Muscle of arm (tissue), 14 donors: ENCODE measurements at places on chromosomes 7 and 10.
A peak's percentile ranks its signal among the peaks of the same experiment; 100 is the strongest.

- no peak for DNase-seq
These were observed 274.8 kb upstream of the TAC1 start for GRCh38 chr7:97457054-97457453.

DNA sequence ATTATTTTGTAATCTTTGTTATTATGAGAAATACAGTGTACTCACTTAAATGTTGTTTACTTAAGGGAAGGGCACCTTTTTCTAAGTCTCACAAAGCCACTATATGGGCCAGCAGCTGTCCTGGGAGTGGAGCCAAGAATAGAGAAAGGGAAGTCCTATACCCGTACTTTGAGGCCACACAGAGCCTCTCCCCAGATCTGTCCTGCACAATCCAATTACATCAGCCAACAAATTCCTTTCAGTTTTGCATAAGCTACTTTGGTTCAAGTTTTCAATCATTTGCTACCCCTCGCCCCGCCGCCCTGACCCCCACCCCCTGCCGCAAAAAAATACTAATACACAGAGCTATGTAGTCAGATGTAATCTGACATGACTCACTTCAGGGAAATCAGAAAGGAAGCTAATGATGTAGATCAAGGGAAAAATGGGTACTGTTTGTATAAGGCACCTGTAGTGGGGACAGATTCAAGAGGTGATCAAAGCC lies 297.4 kb upstream of the NEBL start:
- peak; percentile 19 for DNase-seq

GRCh38 chr10:124403548-124403947 lies 15.2 kb downstream of the OAT start:
- DNase-seq = peak; percentile 69

- DNase-seq = no peak
These were observed 55.5 kb upstream of the STARD3NL start for GRCh38 chr7:38122501-38122900.

DNA sequence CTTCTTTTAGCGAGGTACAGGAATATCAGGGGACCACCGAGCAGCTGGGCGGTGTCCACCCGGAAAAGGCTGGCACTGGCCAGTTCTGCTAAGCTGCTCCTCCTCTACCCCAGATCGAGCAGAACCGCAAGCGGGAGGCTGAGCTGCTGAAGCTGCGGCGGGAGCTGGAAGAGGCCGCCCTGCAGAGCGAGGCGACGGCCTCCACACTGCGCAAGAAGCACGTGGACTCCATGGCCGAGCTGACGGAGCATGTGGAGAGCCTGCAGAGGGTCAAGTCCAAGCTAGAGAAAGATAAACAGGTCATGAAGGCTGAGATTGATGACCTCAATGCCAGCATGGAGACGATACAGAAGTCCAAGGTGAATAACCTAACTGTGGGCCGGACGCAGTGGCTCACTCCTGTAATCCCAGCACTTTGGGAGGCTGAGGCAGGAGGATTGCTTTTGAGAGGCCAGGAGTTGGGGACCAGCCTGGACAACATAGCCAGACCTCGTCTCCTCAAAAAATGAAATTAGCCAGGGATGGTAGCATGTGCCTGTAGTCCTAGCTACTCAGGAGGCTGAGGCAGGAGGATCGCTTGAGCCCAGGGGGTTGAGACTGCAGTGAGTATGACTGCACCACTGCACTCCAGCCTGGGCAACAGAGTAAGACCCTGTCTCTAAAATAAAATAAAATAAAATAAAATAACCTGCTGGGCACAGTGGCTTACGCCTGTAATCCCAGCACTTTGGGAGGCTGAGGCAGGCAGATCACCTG lies 15.3 kb downstream of the MYH16 start:
- DNase-seq = no peak

GRCh38 chr10:4028027-4028471 lies 243.0 kb upstream of the KLF6 start:
- DNase-seq = no peak

- DNase-seq = no peak
These were observed 60.0 kb downstream of the RAPGEF5 start for GRCh38 chr7:22296916-22297315.

GRCh38 chr10:56551037-56551436 lies 190.0 kb upstream of the ZWINT start:
- DNase-seq = no peak

- DNase-seq = no peak
These were observed 2.4 kb downstream of the ZMYND11 start for GRCh38 chr10:137606-138005.

- DNase-seq = no peak
These were observed 453.7 kb upstream of the POT1 start for GRCh38 chr7:125383324-125383723.

DNA sequence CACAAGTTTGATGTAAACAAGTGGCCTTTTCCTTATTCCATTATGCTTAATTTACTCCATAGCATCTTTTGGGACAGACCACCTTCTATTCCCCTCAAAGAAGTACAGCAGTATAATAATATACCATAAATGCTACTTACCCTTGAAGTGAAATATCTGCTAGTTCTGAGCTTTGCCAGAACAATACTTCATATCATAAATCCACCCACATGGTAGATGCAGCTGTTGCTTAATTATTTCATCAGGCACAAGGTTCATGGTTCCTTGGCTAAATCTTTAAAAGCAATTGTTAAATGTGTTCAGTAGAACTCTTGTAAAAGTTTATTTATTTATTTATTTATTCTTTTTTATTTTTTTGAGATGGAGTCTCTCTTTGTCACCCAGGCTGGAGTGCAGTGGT lies 32.9 kb downstream of the CSTF2T start:
- DNase-seq = no peak

DNA sequence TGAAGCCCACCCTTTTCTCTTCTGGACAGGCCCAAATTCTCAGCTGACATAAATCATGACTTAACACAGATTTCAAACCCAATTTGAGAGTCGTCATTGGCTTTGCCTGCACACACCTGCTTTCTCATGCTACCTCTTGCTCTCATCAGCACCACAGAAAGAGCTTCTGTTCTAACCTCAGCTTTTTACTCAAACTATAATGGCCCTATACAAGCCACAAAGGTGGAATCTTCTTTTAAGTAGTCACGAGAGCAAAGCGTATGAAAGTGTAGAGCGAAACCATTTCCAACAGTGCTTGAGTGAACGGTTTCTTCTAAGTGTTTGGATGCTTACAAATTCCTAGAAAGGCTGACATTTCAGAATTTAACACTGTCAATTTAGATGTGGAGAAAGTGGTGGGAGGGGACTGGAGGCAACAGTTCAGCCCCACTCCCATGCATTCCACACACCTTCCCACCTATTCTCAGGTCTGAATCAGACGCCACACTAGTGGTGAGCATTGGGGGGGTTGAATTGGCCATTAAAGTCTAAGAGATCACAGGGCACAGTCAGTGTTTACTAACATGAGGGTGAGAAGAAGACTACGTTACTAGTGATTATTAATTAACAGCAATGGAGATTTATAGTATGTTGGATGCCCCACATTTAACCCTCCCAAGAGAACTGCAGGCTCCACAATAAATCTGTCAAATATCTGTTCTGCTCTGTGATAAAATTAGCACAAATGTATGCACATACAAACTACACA lies 114.0 kb downstream of the PRKCQ start:
- DNase-seq = no peak

DNA sequence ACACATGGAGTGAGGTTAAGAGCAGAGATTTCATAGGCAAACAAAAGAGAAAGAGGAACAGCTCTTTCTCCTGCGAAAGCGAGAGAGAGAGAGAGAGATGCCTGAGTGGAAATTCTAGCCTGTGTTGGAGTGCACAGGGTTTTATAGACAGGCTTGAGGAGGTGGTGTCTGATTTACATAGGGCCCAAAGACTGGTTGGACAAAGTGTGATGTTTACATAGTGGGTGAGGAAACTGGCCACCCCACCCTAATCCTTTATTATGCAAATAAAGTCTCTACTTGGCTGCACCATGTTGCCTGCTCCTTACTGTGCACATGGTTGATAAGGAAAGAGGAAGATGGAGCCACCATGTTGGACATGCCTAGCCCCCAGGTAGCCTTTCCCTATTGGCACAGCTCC lies 967.8 kb upstream of the SORCS1 start:
- DNase-seq = no peak

DNA sequence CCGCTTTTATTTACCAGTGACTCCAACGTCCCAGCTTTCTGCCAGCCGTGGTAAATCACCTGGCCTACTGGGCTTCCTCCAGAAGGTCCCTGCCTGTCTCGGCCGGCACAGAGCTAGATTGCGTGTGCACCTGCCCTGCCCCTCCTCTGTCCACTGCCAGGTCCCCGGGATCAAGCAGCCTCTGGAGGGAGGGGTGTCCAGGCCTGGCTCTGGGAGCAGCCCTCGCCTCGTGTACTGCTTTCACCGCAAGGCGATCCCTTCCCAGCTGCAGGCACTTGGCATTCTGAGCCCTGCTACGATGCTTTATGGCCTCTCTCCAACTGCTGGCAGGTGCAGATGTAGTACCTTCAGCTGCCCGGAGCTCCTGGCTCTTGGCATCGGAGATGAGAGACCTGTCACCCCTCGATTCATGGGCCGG lies 7.4 kb downstream of the SLC29A3 start:
- DNase-seq = no peak

DNA sequence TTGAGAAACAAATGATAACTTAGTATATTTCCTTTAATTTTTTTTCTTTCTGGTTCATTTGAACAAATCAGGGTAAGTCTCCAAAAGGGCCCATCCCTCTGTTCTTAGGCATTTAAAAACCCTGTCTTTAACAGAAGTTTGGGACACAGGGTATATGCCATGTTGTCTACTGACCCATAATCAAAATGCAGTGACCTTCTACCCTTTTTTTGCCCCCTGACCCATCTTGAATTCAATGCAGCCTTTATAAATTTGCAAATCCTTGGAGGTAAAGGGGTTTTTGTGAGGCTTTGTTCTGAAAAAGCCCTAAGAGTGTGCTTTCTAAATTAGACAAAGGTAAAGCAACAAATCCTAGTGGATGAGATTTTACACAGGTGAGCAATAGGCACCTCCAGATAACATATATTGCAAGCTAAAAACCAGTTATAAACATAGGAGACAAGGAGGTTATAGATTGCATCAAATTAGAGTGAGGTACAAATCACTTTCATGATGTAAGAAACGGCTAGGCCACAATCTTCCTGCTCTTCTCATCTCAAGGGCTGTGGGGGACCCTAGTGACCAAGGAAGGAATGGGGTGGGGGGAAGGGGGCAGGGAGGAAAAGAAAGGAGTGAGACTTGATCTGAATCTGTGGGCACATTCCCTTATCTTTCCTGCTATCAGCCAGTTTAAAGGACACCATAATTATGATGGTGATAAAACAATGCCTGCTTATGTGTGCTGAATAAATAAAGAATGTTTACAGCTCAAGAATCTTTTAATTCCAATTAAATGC lies 2.7 kb downstream of the SKIDA1 start:
- no peak for DNase-seq

DNA sequence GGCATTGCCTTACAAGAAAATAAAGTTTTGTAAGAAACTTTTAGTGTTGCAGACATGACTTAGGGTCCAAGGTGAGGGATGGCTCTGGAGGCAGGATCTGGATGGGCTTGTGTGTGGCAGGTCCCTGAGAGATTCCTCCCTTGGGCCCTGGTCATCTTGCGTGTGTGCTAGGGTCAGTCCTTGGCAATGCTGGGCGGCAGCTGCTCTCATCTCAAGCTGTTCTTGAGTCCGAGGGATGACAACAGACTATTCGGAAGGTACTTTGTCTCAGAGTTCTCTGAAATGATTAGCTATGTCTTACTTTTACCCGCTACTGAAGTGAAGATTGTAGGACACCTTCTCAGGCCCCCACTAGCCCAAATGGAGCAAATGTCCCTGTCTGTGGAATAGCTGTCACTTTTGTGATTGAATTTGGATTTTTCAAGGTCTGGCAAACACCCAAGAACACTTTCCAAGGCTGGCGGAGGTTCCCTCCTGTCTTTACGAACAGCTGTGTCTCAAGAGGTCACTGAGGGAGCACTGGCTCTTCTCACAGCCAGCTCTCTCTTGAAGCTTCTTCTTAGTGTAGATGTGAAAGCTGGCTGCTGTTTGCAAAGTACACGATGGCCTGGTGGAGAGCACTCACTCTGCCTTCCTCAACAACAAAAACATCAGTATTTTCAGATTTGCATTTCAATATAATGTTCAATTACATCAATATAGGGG lies 253.6 kb downstream of the STK31 start:
- peak; percentile 17 for DNase-seq

DNA sequence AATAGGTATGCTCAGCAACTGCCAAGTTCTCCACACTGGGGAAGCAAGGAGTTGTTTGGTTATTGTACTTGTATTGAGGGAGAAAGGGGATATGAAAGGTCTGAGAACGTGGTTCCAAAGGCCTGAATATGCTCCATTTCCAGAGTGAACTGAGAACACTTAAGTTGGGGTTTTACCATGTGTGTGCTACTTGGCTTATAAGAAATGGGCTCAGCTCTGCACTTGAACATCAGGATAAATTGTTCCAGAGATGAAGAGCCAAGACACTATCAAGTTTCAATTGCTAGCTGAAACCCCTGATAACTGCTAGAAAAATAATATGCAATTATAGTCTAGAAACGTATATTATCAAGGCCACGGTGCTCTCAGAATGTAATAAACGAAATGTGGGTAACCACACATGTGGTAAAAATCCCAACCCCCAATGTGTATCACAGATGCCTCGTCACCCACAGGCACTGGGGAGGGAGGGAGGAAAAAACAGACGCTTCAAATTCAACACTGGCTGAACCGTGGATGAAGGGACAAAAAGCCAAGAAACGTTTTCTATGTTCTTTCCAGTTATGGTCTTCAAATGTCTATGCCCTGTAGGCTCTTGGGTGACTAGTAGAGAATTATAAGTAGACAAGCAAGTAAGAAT lies 16.3 kb downstream of the ELMO1 start:
- DNase-seq = no peak

- no peak for DNase-seq
These were observed 407.5 kb upstream of the AUTS2 start for GRCh38 chr7:69190763-69191162.

DNA sequence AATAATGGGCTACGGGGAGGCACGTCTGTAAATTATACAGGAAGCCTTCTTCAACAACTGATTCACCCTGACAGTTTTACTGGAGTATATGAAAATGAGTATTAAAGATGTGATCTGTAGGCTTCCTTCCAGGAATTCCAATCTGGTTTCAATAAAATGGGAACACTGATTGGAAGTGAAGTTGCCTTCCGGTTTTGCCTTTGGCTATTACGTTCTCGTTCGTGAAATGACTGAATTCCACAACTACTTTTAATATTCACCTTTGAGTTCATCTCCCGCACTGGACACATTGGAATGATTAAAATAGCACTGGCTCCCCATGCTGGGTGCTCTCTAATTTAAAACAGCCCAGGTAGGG lies 350.1 kb upstream of the MKI67 start:
- peak; percentile 74 for DNase-seq

- no peak for DNase-seq
These were observed 44.5 kb upstream of the MNX1 start for GRCh38 chr7:157054927-157055326.

GRCh38 chr10:19977097-19977521 lies 160.9 kb downstream of the PLXDC2 start:
- no peak for DNase-seq

GRCh38 chr7:151125470-151125845 lies 39.2 kb downstream of the AGAP3 start:
- DNase-seq = no peak

- no peak for DNase-seq
These were observed 91.6 kb downstream of the C10orf105 start for GRCh38 chr10:71627956-71628355.

- no peak for DNase-seq
These were observed 46.0 kb upstream of the ELN start for GRCh38 chr7:73981933-73982332.
